ENCODE measurements at places on chromosomes 6 and 20.

DNA sequence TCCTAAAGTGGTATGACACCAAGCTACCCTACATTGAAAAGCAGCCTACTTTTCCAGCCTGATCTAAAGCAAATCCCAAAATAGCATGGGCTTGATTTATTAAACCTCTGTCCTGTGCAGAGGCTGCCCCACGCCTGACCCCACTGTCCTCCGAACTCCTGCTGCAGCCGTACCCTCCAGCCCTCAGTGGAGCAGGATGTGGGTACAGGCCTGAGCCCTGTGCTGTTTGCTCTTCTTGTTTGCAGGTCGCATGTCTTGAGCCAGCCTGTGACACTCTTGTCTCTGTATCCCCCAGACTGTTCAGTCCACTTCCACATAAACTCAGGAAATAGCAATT, 61.2 kb downstream of the RPP40 start:
- no peak for DNase-seq

GRCh38 chr20:47173596-47174216, 182.8 kb downstream of the ZMYND8 start:
- no peak for DNase-seq

DNA sequence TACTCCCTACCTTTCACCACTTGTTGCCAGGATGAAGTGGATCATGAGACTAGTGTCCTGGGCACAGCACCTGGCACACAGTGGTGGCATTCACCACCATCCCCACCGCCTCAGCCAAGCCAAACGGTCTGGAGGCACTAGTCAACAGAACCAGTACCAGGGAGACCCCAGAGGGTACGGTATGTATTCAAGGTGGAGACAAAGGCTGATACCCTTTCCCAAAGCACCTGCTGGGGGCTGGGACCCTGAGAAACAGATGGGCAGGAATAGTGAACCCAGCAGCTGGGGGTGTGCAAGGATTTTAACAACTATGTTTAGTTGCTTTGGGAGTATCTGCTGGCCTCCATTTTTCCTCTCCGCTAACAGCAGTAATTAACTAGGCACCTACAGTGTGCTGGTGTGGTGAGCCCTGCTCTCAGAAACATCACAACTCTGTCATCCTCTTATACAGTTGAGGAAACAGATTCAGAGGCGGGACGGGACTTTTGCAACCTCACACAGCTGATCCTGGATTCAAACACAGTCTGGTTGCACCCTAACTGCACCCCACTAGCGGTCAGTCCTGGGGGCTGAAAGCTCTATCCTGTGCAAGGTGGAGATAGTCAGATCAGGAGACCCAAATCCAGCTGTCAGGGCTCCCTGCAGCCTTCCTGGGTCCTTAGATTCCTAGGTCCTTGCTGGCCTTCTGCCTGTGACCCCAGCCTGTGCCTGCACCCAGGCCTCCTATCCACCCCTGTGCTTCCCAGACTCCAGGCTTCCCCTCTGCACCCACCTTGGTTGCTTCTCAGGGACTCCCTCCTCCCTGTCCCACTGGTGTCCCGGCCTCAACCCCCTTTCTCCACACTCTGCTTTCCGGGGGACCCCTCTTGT, 1.2 kb downstream of the SNTA1 start:
- no peak for DNase-seq

- DNase-seq: no peak
These were observed 42.5 kb upstream of the ADGRF1 start for GRCh38 chr6:47084610-47085009.

DNA sequence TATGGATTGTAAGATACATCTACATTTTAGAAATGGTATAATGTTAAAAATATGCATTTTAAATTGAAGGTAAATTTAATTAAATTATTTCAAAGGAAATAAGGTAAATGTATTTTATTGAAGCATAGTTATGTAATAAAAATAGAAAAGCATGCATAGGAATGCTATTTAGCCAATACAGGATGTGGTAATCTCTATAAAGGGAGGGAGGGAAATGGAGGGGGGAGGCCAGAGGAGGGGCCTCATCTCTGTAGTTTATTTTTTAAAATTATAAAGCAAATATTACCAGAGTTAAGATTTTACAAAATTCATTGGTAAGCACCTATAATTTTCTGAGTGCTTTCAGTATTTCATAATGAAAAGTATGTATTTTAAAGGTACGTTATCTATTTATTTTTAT, 27.2 kb downstream of the SLC16A10 start:
- no peak for DNase-seq

GRCh38 chr6:7912736-7913517, 2.3 kb upstream of the TXNDC5 start:
- DNase-seq: no peak

- DNase-seq: no peak
These were observed 27.9 kb upstream of the TBC1D7 start for GRCh38 chr6:13355999-13356785.

DNA sequence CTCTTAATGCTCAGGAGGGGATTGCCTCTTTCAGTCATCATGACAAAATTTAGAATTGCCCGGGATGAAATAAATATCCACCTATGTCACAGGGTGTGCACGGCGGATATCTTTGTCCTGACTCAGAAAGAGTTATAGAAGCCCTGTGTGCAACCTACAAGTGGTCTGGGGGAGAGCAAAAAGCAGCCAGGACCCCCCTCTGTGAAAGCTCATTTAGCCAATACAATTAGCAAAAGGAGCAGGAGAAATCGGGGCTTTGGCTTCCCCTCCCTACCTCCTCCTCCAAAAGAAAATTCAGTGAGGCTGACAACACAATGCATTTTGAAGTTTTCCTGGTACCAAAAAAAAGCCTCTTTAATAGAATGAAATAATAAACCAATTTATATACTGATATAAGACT, 21.8 kb downstream of the FOXA2 start:
- no peak for DNase-seq

- DNase-seq: no peak
These were observed 10.2 kb upstream of the PEX7 start for GRCh38 chr6:136812174-136812573.

DNA sequence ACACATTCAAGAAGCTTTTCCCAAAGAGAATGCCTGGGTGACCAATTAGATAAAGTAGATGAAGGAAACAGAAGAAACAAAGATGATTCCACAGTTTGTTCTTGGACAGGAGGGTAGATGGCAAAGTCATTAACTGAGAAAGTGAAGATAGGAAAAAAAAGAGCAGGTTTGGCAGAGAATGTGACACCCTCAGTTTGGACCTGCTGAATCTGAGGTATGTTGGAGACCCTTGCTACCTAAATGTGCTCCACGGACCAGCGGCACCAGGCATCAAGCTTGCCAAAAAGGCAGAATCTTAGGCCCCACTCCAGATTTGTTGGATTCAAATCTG, 49.7 kb downstream of the ARHGAP18 start:
- DNase-seq: no peak

- DNase-seq: no peak
These were observed 87.5 kb upstream of the TOP1 start for GRCh38 chr20:40941133-40941610.

DNA sequence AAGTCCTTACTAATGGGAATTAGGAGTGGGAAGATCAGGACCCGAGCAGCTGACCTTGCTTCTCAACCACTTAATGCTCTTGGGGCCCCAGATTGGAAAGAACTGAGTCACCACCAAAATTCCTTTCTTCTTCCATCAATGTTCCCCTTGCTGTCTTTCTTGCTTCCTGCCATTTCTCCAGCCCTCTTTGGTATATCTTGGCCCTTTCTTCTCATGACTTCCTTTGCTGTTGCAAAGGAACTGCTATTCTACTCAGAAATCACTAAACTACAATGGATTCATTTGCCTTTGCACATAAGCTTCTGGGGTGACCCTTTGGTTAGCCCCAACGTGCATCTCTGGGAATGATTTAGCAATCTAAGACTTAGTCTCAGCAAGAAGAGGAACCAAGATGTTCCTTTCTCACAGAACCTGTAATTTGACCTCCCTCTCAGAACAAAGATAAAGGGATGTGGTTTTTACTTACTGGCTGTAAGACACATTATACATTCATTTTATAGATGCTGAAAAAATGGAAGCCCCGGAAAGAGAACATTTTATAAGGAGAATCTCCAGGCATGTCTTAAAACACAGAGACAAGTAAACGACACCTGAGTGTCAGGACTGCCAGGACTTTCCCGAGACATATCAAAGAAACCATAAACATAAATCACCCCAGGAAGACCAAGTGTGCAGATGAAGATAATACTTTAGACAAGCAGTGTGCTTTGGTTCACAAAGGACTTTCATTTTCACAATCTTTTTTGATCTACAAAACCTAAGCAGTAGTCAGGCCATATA, 99.0 kb upstream of the TNFAIP3 start:
- DNase-seq: no peak

DNA sequence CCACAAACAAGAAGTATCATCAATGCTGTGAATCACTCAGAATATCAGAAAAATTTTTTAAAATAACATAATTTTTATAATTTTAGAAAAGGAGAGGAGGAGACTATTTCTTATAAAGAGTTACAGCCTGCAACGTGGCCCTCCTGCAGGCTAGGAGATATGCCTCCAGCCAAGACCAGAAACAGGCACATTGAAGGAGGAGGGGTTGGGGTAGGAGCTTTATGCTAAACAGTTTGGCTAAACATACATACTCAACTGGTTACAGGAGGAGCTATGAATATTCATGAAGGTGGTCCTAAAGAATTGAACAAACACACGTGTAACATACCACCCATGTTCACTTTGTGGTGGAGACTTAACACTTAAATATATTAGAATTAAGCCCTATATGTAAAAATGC, 14.2 kb upstream of the LCA5 start:
- DNase-seq: no peak

DNA sequence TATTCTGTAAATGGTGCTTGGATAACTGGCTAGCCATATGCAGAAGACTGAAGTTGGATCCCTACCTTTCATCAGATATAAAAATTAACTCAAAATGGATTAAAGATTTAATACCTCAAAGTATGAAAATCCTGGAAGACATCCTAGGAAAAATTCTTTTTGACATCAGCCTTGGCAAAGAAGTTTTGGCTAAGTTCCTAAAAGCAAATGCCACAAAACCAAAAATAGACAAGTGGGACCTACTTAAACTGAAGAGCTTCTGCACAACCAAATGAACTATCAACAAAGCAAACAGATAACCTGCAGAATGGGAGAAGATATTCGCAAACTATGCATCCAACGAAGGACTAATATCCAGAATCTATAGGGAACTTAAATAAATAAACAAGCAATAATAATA, 60.3 kb upstream of the RIPPLY2 start:
- DNase-seq: no peak

- peak; percentile 53 for DNase-seq
These were observed 37.8 kb upstream of the CNKSR3 start for GRCh38 chr6:154548130-154548830.

DNA sequence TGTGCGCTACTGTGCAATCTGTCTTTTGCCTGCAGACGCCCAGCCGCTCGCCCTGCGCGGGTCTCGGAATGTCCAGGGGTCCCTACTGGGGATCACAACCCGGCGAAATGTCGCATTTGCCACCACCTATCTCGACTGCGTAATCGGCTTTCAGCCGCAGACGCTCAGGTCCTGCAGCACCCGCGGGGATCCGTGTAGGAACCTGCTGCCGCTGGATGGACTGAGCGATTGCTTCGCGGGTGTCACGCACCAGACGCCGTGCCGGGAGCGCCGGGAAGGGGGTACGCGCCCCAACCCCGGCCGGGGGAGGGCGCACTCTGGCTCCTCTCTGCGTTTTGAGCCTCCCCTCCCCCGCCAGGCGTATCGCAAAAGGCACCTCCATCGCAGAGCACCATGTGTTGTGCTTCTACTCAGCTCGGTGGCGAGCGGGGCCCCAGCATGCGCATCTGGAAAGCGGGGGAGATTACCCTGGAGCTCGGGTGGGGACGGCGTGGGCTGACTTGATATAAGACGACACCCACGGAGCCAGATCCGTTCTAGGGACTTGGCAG, 747 bp upstream of the PTPRA start:
- DNase-seq: peak; percentile 56

DNA sequence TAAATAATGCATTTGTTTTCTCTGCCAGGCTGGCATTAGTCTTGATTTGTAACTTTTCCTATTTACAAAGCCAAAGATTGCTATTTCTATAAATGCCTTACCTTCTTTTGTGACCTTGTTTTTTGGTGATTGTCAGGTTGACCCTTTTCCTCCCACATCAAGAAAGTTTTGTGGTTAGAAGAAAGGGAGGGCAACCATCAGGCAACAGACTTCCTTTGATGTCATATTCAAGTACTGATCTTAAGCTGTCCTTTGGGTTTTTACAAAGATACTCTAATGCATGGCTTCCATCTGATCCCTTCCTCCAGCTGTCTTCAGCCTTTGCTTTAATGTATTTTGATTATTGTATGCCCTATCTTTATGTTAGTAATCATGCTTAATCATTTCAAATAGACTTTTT, 23.9 kb downstream of the RNF217 start:
- DNase-seq: no peak

- no peak for DNase-seq
These were observed 663.3 kb upstream of the ADGRB3 start for GRCh38 chr6:67971812-67972211.

GRCh38 chr6:116036075-116036773, 24.5 kb downstream of the FRK start:
- no peak for DNase-seq

DNA sequence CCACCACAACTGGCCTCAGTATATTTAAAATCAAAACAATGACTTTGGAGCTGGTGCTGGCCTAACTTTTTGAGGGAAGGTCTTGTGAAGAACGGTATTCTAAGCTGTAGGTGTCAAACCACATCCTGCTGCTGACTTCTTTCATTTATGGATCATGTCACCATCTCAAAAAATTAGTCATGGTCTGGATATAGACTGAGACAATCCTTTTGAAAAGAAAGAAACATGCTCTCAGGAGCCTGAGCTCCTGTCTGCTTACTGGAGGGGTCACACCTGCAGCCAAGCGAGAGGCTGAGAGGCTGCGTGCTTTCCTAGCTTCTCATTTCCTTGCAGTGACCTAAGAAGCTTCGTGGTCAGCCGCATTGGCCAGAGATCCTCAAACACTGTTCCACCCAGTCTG, 55.2 kb downstream of the TIAM2 start:
- no peak for DNase-seq

DNA sequence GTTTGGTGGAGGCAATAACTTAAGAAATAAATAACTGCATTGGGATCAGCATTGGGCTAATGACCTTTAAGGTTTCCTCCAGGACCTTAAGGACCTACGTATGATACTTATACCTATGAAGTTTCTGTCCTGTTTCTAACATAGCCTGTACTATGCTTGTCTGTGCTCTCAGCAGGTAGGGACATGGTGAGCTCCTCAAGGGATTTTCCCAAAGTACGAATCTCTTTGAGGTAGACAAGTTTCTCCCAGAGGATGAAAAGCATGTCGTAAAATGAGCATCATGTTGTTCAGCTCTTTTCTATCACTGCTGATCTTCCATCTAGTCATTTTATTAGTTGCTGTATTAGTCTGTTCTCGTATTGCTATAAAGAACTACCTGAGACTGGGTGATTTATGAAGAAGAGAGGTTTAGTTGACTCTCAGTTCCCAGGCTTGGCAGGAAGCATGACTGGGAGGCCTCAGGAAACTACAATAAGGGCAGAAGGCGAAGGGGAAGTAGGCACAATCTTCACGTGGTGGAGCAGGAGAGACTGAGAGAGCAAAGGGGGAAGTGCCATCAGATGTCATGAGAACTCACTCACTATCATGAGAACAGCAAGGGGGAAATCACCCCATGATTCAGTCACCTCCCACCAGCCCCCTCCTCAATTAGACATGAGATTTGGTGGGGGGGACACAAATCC, 77.8 kb upstream of the TGM3 start:
- no peak for DNase-seq
